Activated CD4-positive, alpha-beta T cell treated with anti-CD3 and anti-CD28 coated beads for 36 hours (primary cell): ENCODE measurements at places on chromosomes 5 and 9.

GRCh38 chr5:149450199-149450598 lies 71.1 kb upstream of the IL17B start:
- no peak overlapping the region for H3K27ac ChIP-seq
- H3K36me3 ChIP-seq, result no peaks in the 10 kb centered on the region
- no peaks in the 10 kb centered on the region for H3K4me1 ChIP-seq
- H3K27me3 ChIP-seq, result no peaks in the 10 kb centered on the region
- DNase-seq, result no peak

DNA sequence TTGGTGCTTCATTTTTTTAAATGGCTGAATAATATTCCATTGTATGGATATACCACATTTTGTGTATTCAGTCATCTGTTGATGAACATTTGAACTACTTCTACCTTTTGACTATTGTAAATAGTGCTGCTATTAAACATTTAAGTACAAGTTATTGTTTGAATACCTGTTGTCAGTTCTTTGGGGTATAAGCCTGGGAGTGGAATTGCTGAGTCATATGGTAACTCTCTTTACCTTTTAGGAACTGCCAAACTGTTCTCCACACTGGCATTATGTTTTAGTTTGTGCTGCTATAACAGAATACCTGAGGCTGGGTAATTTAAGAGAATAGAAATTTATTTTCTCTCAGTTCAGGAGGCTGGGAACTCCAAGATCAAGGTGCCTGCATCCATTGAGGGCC lies 15.7 kb upstream of the PDE8B start:
- H3K27ac ChIP-seq, result no peak overlapping the region
- H3K36me3 ChIP-seq, result no peaks in the 10 kb centered on the region
- peaks cover 6% of the 10 kb centered on the region for H3K27me3 ChIP-seq
- DNase-seq, result no peak

DNA sequence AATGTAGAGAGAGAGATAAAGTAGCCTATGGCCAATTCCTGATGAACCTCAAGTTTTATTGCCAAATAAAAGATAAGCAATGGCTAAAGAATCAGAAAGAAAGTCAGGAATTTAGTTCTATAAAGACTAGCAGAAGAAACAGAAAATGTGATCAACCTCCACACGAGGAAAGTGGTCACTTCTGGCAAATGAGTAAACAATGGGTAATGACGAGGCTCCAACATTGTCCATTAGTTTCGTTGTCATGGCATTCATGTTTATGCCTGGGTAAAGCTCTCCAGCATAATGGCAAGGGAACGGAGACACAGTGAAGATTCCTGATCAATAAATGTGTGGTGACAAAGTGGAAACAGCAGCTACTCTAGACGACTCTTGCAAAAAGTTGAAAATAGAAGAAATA lies 341.8 kb upstream of the CTNND2 start:
- H3K27ac ChIP-seq, result no peak overlapping the region
- no peak for DNase-seq
- H3K4me3 ChIP-seq, result no peak overlapping the region
- no peaks in the 10 kb centered on the region for H3K27me3 ChIP-seq
- H3K36me3 ChIP-seq, result no peaks in the 10 kb centered on the region
- no peaks in the 10 kb centered on the region for H3K4me1 ChIP-seq

- H3K27ac ChIP-seq, result no peak overlapping the region
- no peaks in the 10 kb centered on the region for H3K36me3 ChIP-seq
- H3K4me3 ChIP-seq, result no peak overlapping the region
- no peaks in the 10 kb centered on the region for H3K4me1 ChIP-seq
- H3K27me3 ChIP-seq, result no peaks in the 10 kb centered on the region
Observed at GRCh38 chr5:100623719-100624118, 88.5 kb downstream of the FAM174A start.

- no peak for DNase-seq
- no peak overlapping the region for H3K27ac ChIP-seq
- no peak overlapping the region for H3K4me3 ChIP-seq
- peaks cover 65% of the 10 kb centered on the region for H3K36me3 ChIP-seq
Observed at GRCh38 chr5:169763376-169764017, 126.4 kb downstream of the DOCK2 start.

DNA sequence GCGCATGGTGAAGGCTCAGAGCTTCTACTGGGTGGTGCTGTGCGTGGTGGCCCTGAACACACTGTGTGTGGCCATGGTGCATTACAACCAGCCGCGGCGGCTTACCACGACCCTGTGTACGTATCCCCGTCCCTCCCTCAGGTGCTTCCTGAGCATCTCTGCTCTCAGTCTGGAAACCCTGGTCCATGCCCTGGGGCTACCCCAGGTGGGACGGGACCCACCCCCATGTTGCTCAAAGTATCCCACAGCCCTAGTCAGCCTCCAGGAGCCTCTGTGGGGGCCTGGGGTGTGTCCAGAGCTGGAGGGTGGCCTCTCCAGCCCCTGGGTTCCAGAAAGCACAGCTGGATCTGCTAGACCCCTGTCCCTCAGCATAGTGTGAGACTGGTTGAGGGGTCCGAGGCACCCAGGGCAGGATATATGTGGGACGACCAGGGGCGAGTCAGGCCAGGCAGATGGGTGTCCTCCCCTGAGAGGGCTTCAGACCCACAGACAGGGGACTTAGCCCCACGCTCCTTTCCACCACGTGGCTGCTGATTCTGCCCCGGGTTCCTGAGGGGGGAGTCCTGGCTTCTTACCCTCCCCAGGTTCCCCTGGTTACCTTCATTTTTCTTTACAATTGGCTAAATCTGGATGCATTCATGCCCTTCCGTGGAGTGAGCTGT lies 94.0 kb downstream of the CACNA1B start:
- no peak for DNase-seq
- peaks cover 7% of the 10 kb centered on the region for H3K27me3 ChIP-seq
- no peak overlapping the region for H3K4me3 ChIP-seq
- H3K4me1 ChIP-seq, result no peaks in the 10 kb centered on the region
- no peaks in the 10 kb centered on the region for H3K36me3 ChIP-seq
- no peak overlapping the region for H3K27ac ChIP-seq
